Hypothalamus (tissue), 51 donors: ENCODE measurements at places on chromosomes 2 and 18.

DNA sequence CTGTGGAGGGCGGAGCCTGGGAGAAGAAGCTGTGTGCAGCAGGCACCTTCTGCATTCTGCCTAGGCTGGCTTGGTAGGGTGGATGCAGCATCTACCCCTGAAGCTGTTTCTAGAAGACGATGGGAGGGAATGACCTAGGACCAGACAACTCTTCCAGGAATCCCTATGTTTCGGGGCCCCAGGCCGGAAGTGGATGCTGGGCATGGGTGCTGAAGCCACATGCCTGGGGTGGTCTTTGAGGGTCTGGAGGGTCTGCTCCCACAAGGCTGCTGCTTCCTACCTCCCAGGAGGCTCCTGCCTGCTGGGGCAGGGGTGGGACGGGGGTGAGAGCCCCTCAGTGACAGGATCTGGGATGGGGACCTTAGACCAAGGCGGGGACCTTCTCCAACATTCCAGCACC lies 61.0 kb downstream of the CIB4 start:
- no peak for DNase-seq

DNA sequence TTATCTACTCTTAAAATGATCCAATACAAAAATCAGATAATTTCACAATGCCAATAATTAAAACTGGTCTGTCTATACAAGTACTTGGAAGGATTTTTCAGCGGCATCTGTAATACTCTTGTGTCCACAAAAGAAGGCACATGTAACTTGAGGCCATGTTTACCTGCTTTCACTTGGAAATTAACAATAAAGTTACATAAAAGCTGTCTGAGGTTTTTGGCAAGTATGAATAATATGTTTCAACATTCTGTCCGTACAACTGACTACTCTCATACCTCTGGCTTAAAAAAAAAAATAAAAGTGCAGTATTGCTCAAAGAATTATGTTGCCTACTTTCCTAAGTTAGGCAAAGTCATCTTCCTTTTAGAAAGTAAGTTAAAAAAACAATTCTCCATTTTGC lies 253.6 kb downstream of the NBAS start:
- DNase-seq = no peak

- DNase-seq = no peak
These were observed 536.7 kb downstream of the RIT2 start for GRCh38 chr18:42578792-42579191.

GRCh38 chr2:178397002-178397605 lies 53.9 kb downstream of the PRKRA start:
- DNase-seq = peak; percentile 7

DNA sequence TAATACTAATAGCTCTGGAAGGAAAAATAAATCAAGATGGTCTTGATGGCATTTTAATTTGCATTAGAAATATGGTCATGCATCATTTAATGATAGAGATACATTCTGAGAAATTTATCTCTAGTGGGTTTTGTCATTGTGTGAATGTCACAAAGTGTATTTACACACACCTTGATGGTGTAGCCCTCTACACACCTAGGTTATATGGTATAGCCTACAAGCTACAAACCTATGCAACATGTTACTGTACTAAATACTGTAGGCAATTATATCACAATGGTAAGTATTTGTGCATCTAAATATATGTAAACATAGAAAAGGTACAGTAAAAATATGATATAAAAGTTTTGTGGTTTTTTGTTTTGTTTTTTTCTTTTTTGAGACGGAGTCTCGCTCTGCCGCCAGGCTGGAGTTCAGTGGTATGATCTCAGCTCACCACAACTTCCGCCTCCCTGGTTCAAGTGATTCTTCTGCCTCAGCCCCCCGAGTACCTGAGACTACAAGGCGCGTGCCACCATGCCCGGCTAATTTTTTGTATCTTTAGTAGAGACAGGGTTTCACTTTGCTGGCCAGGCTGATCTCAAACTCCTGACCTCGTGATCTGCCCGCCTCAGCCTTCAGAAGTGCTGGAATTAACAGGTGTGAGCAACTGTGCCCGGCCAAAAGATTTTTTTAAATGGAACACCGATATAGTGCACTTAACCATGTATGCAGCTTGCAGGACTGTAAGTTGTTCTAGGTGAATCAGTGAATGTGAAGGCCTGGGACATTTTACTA lies 83.7 kb upstream of the UBXN4 start:
- no peak for DNase-seq

DNA sequence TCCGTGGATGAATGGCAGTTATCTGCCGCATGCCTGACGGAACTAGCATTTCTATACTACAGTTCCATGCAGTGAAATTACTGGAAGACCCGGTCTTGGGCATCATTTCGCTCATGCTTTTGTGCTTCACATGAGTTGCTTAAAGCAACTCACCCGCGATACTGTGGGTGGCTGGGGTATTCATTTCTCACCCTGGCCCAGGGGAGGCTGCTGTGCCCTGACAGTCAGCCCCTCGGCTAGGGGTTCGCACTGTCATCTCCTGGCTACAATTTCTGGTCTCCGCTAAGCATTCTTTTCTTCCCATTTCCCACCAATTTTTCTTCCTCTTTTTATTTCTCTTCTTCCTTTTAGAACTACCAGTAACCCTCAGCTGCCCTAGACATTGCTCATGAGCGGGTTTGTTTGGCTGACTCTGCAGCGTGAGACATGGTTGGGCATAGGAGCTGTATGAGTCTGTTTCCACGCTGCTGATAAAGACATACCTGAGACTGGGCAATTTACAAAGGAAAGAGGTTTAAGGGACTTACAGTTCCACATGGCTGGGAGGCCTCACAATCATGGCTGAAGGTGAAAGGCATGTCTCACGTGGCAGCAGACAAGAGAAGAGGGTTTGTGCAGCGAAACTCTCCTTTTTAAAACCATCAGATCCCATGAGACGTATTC lies 16.5 kb upstream of the CNDP2 start:
- DNase-seq = no peak

GRCh38 chr2:108570416-108570815 lies 36.1 kb downstream of the LIMS1 start:
- no peak for DNase-seq

DNA sequence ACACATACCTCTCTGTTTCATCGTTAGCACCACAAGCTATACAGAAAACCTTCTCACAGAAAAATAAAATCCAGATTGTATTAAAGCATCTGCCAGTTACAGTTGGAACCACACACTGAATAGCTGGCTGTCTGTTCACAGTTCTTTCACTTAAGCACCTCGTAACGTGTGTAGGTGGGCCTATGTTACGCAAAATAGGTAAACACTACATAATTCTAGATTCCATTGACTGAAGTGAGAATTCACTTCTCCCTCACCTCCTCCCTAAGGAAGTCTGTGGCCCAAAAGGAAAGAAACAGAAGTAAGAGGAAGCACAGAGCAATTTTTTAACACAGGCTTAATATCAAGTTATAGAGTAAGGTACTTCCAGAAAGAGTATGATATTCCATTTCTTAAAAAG lies 24.9 kb downstream of the PELI1 start:
- DNase-seq = no peak

DNA sequence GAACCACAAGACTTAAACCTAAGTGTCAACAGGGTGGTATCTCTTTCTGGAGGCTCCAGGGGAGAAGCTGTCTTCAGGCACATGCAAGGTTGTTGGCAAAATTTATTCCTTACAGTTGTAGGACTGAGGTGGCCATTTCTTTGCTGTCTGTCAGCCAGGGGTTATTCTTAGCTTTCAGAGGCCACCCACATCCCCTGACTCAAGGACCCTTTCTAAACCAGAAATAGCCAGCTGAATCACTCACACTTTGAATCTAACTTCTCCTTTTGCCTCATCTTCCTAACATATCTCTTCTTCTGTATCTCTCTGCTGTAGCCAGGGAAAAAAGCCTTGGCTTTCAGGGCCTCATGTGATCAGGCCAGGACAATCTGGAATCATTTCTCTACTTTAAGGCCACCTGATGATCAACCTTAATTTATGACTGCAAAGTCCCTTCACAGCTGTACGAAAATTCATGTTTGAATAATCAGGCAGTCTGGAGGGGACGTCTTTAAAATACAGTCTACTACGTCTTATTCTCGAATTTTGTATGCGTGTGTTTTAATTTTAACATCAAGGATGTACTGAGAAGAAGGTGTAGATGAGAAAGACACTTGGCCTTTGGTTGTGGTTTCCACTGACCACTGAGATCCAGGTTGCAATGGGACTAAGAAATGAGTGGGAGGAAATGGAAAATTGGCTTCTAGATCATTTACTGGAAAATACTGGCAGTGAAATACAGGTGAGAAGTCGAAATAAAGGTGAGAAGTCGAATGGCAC lies 90.4 kb downstream of the DOCK10 start:
- DNase-seq = no peak

GRCh38 chr2:161369311-161369710 lies 46.8 kb upstream of the TBR1 start:
- no peak for DNase-seq

DNA sequence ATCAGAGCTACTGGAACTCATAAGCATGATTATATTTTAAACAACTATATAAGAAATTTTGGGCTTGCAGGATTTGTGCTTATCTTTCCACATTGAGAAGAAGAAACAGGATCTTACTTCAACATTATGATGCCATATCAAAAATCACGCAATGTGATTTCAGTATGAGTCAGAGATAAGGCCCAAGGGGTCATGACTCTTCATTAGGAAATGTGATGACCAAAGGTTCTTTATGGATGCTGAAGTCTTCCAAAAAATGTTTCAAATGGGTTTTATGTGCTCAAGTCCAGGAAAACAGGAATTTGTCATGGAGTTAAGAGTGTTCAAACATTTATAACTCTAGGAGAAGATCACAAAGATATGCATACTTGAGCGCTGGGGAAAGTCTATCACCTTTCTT lies 7.8 kb upstream of the SERPINB2 start:
- no peak for DNase-seq

GRCh38 chr2:60837123-60837522 lies 44.3 kb upstream of the REL start:
- DNase-seq = no peak

- DNase-seq = no peak
These were observed 270.8 kb downstream of the NYAP2 start for GRCh38 chr2:225670111-225670974.

DNA sequence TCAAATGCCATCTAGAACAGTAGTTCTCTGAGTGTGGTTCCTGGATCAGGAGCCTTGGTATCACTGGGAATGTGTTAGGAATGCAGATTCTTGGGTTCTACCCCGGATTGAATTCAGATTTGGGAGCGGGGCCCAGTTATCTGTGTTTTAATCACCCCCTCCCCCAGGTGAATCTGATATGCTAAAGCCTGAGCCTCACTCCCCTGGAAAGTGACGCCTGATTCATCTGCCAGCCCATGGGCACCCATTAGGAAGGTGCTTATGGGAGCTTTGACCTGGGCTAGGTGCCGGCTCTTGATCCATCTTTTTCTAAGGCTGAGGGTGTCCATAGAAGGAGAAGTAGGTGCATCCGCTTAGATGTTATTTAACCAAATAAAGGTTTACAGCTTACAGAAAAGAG lies 199.4 kb downstream of the NEDD4L start:
- no peak for DNase-seq

- no peak for DNase-seq
These were observed 248.5 kb downstream of the HAUS1 start for GRCh38 chr18:46352520-46353250.
